Muscle of leg (tissue), 16 donors: ENCODE measurements at places on chromosomes 12 and 14. TPM values are rescaled to one million over a fixed set of nuclear protein-coding genes. Genes with fewer than 3 reads are reported as not detected.

GUCY2C gene
- polyA plus RNA-seq: 1.5 TPM

TSHR gene
- polyA plus RNA-seq: 1.0 TPM

TBC1D30 gene
- 1.5 TPM for polyA plus RNA-seq

COCH gene
- polyA plus RNA-seq: 13.6 TPM

MUCL1 gene
- polyA plus RNA-seq: not detected

RD3L gene
- polyA plus RNA-seq: not detected

GALNT16 gene
- 17.5 TPM for polyA plus RNA-seq

SIX6 gene
- not detected for polyA plus RNA-seq

COL2A1 gene
- polyA plus RNA-seq: 56.5 TPM

KRT86 gene
- 0.16 TPM for polyA plus RNA-seq

ACOT4 gene
- polyA plus RNA-seq: 0.43 TPM

GRCh38 chr12:75020068-75020557, 189.5 kb downstream of the KCNC2 start:
- DNase-seq: no peak

DNA sequence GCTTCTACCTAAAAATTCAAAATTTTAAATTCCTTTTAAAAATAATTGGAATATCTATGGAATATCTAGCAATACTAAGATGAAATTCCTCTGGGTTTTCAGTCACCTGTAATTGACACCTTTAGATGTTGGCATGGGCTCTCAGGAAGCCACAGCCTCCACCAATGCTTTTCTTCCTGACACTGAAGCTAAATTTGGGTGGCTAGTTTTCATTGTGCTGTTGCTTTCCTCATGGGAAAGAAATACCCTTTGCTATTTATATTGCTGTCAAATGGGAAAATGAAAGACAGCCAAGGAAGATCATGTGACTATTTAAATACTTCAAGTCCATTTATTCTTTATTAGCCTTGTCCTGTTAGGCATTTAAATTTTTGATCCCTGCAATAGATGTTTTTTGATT, 313.0 kb downstream of the NAV3 start:
- peak; percentile 13 for DNase-seq

DNA sequence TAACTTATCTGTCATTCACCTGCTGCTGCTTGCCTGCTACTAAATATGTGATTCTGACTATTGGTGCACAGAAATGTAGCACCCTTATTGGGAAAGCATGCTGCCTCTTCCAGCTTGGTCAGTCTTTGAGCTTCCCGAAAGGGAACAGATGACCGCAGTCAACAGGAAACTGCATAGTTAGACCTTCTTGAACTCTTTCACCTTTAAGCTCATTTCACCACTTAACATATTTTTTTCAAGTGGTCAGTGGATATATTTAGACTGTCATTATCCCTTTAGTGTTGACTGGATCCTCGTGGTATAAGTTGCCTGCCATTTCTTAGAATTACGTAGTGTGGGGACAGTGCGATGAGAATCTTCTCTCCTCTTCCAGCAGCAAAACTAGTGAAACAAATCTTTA, 224.9 kb downstream of the FBXL14 start:
- no peak for DNase-seq

GRCh38 chr12:117470804-117471203, 109.4 kb upstream of the NOS1 start:
- DNase-seq: no peak

DNA sequence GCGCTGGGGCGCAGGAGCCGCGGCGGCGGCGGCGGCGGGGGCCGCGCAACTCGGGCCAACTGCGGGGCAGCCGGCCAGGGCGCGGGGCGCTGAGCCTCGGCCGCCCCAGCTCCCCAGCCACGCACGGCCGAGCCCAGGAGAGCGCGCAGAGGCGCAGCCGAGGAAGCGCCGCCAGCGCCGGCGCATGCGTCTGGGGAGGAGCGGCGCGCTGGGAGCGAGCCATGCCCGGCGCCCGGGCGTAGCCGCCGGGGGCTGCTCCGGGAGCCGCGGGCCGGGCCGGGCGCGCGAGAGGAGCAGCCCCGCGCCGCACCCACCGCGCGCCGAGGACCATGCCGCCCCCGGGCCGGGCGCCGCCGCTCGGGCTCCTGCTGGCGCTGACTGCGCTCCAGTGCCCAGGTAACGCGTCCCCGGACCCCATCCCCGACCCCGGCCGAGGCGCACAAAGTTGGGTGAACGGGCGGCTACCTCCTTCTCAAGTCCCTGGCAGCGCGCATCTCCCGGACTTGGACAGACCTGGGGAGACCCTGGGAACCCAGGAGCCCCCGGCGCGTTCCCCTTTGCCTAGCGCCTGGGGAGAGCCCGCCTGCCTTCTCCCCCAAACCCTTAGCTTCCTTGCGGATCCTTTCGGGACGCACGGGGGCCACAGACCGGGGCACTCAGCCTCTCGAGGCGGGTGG, 121.4 kb downstream of the AACS start:
- no peak for DNase-seq

DNA sequence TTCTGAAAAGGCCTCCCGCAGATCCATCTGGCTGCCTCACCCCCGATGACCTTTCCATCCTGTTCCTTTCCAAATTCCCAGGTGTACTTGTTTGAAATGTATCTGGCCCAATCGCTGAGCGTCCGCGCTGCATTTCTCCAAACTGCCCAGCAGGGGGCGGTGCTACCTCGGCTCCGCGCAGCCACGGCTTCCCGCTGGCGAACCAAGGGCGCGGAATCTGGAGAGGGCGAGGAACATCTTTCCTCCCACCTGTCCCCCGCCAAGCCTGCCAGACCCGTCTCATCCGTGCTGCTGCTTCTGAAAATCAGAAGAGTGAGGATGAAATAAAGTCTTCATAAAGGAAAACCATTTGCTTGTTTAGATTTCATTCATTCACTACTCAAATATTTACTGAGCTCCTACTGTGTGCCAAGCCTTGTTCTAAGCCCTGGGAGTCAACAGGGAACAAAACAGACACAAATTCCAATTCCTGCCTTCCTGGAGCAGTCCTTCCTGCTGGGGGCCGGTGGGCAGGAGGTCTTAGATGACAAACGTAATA, 16.8 kb upstream of the MYL2 start:
- DNase-seq: peak; percentile 56

DNA sequence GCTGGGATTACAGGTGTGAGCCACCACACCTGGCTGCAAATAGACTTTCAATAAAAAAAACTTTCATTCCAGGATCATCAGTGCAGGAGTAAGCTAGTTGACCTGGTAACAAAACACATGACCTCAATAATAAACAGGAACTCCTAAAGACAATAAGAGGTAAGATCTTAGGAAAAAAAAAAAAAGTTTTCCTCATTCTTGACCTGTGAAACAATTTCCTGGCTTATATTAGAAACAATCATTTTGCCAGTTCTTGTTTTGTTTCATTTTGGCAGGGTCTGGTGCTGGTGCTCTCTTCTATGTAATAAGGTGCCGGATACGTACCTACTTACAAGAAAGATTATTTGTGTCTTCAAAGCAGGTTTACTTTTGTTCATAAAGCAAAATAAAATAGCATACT, 90.6 kb upstream of the AMN1 start:
- DNase-seq: no peak

GRCh38 chr14:64944041-64944440, 1.5 kb upstream of the GPX2 start:
- peak; percentile 40 for DNase-seq

DNA sequence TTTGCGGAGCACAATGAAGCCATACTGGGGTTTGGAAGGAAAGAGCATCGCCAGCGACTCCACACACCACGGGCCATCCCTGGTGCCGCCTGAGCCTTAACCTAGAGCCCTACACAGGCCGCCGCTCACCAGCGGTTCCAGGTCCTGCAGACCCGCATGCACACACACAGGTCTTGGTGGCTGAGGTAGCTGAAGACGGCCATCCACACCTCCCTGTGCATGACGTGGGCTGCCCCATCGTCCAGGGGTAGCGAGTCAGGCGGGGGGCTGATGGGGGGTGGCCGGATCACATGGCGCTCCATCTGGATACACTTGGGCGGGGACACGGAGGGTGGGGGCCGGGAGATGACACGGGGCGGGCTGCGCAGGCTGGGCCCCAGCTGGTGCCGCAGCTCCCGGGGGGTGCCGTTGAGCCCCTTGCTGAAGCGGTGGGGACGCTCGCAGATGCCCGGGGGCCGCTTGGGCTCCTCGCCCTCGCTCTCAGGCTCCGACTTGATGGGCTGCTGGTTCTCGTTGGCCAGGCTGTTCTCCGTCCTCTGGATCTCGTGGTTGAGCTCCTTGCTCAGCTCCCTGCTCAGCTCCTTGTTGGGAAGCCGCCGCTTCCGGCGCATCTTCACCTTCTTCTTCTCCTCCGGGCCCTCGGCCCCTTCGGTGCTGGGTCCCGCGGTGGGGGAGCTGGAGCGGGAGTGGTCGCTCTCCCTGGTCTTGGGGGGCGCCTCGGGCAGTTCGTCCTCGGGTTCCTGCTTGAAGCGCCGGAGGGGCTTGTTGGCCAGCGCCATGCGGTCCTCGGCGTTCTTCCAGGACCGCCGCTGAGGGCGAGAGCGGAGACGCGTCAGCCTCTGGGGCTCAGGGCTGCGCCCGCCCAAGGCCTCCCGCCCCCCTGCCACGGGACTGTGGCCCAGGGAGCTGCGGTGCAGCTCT, 42.4 kb downstream of the RNF34 start:
- no peak for DNase-seq

- DNase-seq: no peak
Observed at GRCh38 chr12:127192391-127192790, 1074.6 kb upstream of the TMEM132C start.

- no peak for DNase-seq
Observed at GRCh38 chr14:92449404-92450181, 64.0 kb upstream of the RIN3 start.

GRCh38 chr14:67050896-67051295, 138.3 kb upstream of the GARIN2 start:
- no peak for DNase-seq

GRCh38 chr14:89801136-89801535, 153.4 kb downstream of the EFCAB11 start:
- no peak for DNase-seq

DNA sequence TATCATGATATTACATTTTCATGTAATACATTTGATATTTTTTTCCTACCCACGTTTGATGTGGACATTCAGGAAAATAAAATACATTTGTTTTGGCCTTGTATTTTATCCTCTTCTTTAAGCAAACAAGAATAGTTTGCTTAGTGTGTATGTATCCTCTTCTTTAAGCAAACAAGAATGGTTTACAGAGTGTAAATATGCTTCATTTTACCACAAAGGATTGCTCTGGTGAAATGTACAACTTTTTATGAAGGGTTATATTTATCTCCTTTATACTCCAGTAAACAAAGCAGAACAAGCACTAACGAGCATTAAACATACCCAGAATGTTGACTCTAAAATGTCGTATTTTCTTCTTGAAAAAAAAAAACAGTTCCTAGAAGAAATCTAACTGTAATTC, 244.7 kb downstream of the KCNH5 start:
- no peak for DNase-seq

DNA sequence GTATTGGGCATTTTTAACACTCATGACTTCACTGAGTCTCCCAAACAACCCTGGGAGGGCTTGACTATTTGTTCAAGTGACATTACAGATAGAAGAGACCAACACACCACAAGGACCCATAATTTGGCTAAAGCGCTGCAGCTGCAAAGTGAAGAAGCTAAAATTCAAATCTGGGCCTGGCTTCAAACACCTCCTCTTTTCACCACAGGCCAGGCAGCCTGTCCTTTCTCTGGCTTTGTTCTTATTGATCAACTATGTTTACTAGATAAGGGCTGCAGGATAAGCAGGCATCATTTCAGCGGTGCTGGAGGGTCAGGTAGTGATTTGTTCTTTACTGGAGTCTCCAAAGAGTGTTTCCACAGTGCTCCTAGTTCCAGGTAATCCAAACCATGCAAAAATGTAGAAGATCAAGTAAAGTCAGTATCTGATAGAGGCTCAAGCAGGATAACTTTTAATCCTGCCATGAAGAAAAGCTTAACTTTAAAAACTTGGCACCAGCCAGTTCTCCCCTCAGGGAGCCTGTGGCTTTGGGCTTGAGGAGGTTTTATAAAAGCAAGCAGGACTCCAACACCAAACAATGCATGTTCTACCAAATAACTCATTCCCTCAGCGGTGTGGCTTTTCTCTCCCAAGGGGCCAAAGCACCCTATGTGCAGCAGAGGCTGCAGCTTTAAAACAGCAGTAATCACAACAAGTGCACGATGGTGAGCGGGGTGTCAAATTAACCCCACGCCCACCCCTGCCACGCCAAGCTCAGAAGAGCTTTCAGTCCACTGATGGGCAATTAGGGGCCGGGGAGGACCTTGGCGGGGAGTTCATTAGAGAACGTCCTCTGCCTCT, 16.8 kb downstream of the CLMN start:
- no peak for DNase-seq

DNA sequence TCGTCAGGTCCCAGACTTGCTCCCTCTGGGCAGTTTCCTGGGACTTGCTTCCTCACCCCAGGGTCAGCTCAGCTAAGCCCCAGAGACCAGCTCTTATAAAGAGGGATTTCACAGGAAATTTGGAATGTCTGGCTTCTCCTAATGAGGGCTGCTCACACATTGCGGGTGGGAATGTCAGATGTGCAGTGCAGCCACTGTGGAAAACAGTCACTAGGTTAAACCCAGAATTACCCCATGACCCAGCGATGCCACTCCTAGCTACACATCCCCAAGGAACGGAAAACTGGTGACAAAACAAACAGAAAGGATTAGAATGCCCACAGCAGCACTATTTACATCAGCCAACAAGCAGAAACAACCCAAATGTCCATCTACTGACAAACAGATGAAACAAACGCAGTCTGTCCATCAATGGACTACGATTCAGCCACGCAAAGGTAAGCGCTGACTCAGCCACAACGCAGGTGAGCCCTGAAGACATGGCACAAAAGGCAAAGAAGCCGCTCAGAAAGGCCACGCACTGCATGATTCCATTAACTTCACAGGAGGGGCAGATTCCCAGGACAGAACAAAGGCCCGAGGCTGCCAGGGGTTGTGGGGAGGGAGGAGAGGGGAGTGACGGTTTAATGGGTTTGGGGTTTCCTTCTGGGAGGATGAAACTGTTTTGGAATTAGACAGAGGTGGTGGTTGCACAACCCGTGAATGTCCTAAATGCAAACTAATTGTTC, 63.0 kb downstream of the NCOR2 start:
- DNase-seq: peak; percentile 43

GRCh38 chr14:101654051-101654450, 92.8 kb downstream of the DIO3 start:
- DNase-seq: no peak

- DNase-seq: peak; percentile 72
Observed at GRCh38 chr12:54337280-54337842, 12.4 kb downstream of the COPZ1 start.

GRCh38 chr12:101351682-101352081, 55.9 kb downstream of the ARL1 start:
- DNase-seq: no peak

DNA sequence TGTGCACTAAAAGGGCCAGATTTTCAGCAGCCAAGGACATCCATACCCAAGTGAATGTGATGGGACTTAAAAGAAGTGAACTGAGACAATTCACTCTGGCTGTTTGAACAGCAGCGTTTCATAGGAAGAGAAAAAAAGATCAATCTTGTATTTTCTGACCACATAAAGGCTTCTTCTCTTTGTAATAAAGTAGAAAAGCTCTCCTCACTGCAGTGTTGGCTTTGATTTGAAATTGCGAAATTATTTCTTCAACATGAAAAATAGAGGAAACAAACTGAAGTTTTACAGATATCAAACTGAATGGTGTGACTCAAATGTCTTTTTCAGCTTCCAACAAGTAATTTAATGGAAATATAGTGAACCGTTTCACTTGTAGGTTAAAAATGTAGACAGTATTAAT, 11.3 kb upstream of the KCNMB4 start:
- DNase-seq: no peak
